ENCODE measurements at places on chromosomes 5 and 9.

DNA sequence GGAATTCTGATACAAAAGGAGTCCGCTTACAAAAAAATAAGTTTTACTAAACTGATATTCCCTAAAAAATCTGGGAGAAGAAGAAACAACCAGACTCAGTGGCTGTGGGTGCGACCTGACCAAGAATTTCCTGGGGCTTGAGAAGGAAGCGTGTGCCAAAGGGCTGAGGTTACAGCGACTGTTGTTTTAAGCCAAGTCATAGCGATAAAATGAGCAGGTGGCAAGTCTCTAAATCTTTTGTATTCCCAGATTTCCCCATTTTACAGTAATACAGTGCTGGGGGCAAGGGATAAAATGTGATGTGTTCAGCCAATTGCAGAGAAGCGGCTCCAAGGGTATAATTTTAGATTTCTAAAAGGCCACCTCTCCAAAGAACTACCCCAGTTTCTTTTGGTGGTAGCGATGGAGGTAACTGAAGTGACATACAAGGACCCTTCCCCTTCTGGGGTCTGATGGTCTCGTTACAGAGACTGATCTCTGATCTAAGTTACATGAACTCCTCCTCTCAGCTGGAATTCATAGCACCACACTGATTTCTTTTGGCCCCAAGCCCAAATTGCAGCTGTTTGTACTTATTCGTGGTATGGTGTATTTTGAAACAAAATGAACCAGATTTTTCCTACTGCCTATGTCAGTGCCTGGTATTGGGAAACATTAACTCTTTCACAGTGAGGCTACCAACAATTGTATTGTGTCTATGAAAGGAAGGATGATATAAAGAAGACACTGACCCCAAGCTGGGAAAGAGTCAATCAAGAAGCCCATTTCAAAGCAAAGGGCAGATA, 41.6 kb downstream of the LPAR1 start:
- DNase-seq = peak; percentile 96

DNA sequence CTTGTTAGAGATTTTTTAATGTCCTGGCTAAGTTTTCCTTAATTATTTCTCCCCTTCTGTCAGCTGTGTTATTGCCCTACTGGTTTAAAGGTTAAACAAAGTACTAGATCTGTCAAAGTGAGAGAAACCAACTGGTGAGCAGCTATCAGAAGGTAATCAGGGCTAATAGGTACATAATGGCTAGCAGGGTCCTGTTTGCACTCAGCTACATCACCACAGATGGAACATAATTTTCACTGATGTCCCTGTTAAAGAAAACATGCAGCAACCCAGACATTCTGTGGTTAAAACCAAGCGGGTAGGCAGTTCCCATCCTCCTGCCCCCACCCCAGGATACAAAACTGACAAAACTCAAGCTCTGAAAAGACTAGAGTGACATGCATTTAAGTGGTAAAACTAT, 473.9 kb downstream of the NR2F1-AS1 start:
- DNase-seq = no peak

- no peak for DNase-seq
These were observed 157.5 kb downstream of the CHSY3 start for GRCh38 chr5:130061746-130062145.

DNA sequence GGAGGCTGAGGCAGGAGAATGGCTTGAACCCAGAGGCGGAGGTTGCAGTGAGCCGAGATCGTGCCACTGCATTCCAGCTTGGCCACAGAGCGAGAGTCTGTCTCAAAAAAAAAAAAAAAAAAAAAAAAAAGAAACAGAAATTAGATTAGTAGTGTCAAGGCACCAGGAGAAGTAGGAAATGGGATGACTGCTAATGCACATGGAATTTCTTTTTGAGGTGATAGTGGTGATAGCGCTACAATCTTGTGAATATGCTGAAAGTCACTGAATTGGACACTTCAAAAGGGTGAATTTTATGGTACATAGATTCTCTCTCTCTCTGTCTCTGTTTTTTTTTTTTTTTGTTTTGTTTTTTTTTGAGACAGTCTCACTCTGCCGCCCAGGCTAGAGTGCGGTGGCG, 42.1 kb upstream of the SUB1 start:
- DNase-seq = no peak

DNA sequence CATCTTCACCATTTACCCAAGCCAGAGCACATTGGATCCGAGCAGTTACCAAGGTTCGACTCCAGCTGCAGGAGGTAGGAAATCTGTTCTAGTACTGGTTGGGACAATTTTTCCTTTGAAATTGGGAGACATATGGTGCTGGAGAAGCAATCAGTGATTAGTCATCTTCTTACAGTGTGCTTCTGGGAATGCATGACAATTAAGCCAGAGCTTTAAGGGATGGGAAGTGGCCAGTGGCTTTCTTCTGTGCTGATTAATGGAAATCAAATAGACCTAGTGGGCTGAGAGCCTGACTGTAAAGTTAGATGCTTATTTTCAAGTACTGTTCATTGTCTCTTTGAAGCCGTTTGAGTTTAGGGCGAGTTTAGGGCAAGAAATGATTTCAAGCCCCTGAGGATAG, 152.1 kb downstream of the UNC13B start:
- no peak for DNase-seq

All from lung (tissue), 17 donors.